ENCODE measurements at places on chromosomes 6 and 20. TPM values are rescaled to one million over a fixed set of nuclear protein-coding genes. Genes with fewer than 3 reads are reported as not detected.

Gene PPP1R16B
- 7.0 TPM for polyA plus RNA-seq

Gene KCNQ2
- 8.7 TPM for polyA plus RNA-seq

Gene CRIP3
- polyA plus RNA-seq = 2.4 TPM

Gene EFHC1
- 34.6 TPM for polyA plus RNA-seq

Gene RIPOR3
- polyA plus RNA-seq = not detected

Gene GSTA3
- not detected for polyA plus RNA-seq

Gene GLP1R
- not detected for polyA plus RNA-seq

Gene HSPA1L
- 1.6 TPM for polyA plus RNA-seq

Gene BPIFA1
- polyA plus RNA-seq = not detected

Gene ELMO2
- 24.1 TPM for polyA plus RNA-seq

Gene SAPCD1
- not detected for polyA plus RNA-seq

Gene MCHR2
- not detected for polyA plus RNA-seq

Gene TRIM40
- polyA plus RNA-seq = not detected

Gene TBXT
- polyA plus RNA-seq = not detected

Gene OLIG3
- not detected for polyA plus RNA-seq

Gene MBOAT1
- polyA plus RNA-seq = 1.4 TPM

Gene SIRPB1
- polyA plus RNA-seq = 5.8 TPM

Gene BMP7
- polyA plus RNA-seq = 1.8 TPM

Gene FKBP1C
- polyA plus RNA-seq = 0.38 TPM

Gene GABRR1
- polyA plus RNA-seq = 0.85 TPM
